ENCODE measurements at places on chromosomes 12 and 14. TPM values are rescaled to one million over a fixed set of nuclear protein-coding genes. Genes with fewer than 3 reads are reported as not detected.
A peak's percentile ranks its signal among the peaks of the same experiment; 100 is the strongest.

TMEM119 gene
- total RNA-seq = under 0.01 TPM

C12orf60 gene
- 0.27 TPM for total RNA-seq

ADCK1 gene
- 6.7 TPM for total RNA-seq

FAM181A gene
- total RNA-seq = not detected

POLE2 gene
- 11.3 TPM for total RNA-seq

FAM186B gene
- 0.27 TPM for total RNA-seq

OASL gene
- 4.6 TPM for total RNA-seq

KRT5 gene
- total RNA-seq = not detected

DRAM1 gene
- total RNA-seq = 22.4 TPM

FITM1 gene
- 2.7 TPM for total RNA-seq

NTS gene
- total RNA-seq = not detected

GDF3 gene
- not detected for total RNA-seq

ASB2 gene
- total RNA-seq = 1.1 TPM

- no peak for DNase-seq
Observed at GRCh38 chr12:9134981-9135628, 19.4 kb upstream of the A2M start.

GRCh38 chr14:68611599-68611998 lies 181.3 kb downstream of the ZFP36L1 start:
- DNase-seq = no peak

- no peak for DNase-seq
Observed at GRCh38 chr14:64899958-64900357, 14.3 kb upstream of the CHURC1 start.

DNA sequence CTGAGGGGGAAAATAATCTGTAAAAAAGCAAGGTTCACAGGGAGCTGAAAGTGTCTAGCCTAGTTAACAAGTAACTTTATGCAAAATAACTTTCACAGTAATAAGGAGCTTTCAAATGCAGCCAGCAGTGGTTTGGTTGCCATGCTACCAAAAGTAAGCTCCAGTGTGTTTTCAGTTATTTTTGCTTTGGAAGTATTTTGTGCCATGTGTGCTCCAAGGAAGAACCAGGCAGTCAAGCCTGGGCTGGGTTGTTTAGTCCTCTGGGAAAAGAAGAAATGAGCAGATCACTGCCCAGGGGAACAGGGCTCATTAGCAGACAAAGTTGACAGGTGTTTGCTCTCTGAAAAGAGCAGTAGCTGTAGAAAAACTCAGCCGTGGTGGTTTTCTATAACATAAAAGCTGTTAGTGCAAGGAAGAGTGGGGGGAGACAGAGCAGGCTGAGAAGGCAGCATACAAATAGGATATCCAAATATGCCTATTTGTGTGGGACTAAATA lies 92.8 kb upstream of the TMTC2 start:
- DNase-seq = no peak

DNA sequence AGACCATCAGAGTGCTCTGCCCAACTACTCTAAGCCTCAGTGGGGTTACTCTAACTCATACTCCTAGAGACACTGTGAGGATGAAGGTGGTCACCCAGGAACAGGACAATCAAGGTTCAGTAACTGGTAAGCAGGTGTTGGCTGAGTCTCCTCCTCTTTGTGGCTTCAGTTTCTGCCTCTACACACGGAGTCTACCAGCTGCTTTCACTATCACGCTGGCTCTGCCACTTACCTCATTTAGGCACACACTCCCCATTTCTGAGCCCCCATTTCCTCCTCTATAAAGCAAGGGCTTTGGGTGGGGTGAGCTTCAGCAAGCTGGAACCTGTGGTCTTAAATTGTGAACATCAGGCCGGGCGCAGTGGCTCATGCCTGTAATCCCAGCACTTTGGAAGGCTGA lies 7.3 kb upstream of the TCHP start:
- DNase-seq = no peak

DNA sequence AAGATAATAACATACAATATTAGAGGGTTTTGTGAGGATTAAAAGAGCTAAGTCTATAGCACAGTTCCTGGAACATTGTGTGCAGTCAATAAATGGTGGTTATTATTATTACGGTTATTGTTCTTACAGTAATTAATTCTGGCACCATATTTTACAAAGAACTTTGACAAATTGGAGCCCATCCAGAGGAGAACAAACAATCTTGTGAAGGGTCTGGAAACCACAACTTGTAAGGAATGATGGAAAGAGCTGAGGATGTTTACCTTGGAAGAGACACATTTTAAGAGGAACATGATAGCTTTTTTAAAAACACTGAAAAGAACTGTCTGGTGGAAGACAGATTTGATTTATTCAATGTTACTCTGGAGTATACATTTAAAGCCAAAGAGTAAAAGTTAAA lies 150.5 kb upstream of the KRR1 start:
- DNase-seq = no peak

- no peak for DNase-seq
Observed at GRCh38 chr12:25189656-25190055, 5.3 kb downstream of the DNAI7 start.

GRCh38 chr14:29754134-29754533 lies 173.5 kb downstream of the PRKD1 start:
- no peak for DNase-seq

- DNase-seq = no peak
Observed at GRCh38 chr14:96754162-96754844, 42.9 kb upstream of the VRK1 start.

GRCh38 chr14:78612666-78613065 lies 442.5 kb downstream of the NRXN3 start:
- DNase-seq = no peak

DNA sequence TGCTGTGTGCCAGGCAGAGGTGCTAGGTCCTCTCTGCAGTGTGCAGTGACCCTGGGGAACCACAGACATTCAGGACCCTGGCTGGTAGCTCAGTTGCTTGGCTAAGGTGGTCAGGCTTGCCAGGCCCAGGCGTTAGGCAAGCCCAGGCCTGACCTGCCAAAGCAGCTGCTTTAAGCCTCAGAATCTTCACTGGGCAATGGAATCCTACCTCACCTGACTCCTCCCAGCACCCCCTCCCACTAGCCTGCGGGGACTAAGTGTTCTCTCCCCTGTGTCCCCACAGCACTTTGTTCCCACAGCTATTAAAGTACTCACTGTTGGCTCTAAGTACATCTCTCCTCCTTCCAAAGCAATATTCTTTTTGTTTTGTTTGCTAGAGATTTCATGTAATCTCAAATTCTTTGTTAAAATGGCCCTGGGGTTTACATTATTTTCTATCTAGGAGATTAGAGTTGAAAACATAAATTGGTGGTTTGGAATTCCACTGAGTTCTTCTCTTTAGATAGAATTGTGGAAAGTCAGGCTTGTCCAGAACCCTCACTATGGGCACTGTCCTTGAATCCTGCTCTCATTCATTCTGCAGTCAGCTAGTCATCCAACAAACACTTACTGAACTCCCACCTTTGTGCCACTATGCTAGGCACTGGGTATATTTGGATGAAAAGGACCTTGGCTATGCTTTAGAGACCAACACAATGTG lies 44.4 kb downstream of the DGLUCY start:
- no peak for DNase-seq

GRCh38 chr12:14167005-14167628 lies 185.7 kb upstream of the GRIN2B start:
- DNase-seq = no peak

DNA sequence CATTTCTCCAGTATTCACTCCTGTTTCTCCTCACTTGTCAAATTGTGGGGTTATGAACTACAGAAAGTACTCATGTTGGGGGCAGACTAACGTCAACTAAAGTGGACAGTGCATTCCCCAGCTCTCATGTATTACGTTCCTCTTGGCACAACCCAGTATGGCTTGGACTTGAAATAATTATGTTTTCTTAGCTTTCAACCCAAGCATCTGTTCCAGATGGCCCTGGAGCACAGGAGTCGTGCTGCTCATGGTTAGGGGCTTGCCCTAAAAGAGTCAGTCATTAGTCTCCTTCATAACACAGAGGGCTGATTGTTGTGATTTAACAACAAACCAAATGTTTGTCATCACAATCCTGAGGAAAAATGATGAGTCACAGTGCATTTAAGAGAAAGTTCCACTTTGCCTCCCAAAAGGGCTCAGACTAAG lies 154.4 kb downstream of the RPAP3 start:
- DNase-seq = no peak

DNA sequence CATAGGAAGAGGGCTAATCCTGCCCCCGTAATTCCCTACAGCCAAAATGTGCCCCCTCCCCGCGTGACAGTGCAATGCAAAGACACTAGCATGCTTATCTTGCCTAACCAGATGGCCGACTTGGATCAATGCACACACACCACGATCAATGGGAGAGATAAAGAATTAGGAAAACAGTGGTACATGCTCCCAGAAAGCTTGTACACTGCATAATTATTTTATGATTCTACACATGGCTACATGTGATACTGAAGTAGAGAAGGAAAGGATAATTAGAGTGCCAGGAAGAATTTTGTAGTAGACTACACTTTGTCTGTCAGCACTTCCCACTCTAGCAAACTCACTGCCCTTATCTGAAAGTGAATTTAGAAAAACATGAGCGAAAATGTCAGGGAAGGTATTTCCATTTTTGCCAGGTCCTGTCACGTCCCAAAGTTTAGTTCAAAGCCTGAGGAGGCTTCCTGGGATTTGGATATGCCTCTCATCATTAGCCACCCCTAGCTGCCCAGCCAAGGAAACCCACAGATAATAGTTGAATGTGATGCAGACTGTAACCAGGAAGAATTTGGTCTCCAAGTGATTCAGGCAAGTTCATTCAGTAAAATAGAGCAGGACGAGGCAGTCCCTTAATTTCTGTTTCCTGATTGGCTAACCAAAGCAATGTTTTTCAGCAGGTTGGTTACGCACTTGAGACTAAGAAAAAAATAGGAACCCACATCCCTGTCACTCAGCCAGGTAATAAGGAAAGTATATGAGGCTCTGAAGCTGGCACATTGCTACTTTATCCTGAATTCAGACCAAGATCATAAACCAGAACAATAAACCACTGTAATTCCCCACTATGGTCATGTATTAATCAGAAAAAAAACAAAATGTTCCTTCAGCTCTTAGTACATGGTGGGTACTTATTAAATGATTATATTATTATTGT lies 199.6 kb upstream of the OTX2 start:
- no peak for DNase-seq

GRCh38 chr14:50790589-50790988 lies 40.4 kb downstream of the NIN start:
- no peak for DNase-seq

GRCh38 chr12:11885261-11886038 lies 185.3 kb upstream of the BCL2L14 start:
- no peak for DNase-seq

GRCh38 chr14:104577847-104578301 lies 1.7 kb upstream of the C14orf180 start:
- no peak for DNase-seq

- peak; percentile 32 for DNase-seq
Observed at GRCh38 chr12:128783129-128783574, 40.6 kb downstream of the SLC15A4 start.

DNA sequence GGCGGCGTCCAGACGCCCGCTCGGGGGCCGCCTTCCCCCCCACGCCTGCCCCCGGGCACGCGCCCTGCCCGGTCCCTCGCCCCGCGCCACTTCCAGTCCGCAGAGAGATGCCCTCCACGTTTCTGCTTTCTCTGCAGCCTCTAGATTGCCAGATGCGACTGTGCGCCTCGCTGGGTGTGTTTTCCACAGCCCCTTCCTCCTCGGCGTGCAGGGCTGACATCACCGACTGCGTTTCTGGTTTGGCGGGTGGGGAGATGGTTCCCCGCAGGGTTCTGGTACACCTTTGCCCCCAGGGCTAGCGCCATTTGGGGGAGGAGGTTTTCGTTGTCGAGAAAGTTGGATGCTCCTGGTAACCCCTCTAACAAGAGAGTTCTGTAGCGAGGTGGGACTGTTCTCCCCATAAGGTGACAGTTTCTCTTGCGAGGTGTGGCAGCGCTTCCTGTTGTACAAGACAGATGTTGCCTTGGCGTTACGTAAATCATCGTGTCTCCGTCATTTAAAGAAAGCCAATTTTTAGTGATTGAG lies 1.5 kb downstream of the CALM1 start:
- no peak for DNase-seq

- peak; percentile 43 for DNase-seq
Observed at GRCh38 chr12:104263580-104264358, 39.8 kb upstream of the EID3 start.

GRCh38 chr12:27453421-27453820 lies 6.9 kb downstream of the SMCO2 start:
- DNase-seq = no peak

- peak; percentile 13 for DNase-seq
Observed at GRCh38 chr12:117100251-117100650, 1.0 kb upstream of the TESC start.

DNA sequence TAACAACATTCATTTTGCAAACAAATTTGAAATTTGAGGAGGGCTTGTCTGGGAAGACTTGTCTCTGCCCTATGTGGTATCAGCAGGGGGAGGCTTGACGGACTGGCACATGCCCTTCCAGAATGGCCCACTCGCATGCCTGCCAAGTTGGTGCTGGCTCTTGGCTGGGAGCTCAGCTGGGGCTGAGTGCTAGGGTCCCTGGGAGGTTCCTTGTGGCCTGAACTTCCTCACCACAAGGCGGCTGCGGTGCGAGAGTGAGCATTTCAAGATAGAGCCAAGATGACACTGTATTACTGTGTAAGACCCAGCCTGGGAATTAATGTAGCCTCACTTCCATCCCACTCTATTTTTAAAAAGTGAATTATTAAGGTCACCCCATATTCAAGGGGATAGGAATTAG lies 271.6 kb upstream of the PLEKHG7 start:
- DNase-seq = peak; percentile 75

- DNase-seq = no peak
Observed at GRCh38 chr12:71565535-71565934, 98.1 kb downstream of the ZFC3H1 start.

DNA sequence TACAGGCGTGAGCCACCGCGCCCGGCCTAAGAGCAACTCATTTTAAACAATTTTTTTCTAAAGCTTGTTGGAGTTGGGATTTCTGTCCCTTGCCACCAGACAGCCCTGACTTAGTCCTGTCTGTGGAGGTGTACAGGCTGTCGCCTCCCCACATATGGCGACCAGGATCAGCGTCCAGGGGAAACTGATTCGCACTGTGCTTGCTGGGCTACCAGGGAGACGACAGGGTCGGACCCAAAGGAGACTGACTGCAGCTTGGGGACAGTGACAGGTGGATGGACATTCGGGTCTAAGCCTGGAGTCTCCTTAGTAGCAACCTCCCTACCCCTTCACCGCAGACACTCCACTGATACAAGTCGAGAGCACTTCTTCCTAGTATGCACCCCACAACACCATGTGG lies 40.3 kb downstream of the TRAFD1 start:
- no peak for DNase-seq

GRCh38 chr12:107607464-107608392 lies 77.9 kb upstream of the PWP1 start:
- DNase-seq = peak; percentile 74

DNA sequence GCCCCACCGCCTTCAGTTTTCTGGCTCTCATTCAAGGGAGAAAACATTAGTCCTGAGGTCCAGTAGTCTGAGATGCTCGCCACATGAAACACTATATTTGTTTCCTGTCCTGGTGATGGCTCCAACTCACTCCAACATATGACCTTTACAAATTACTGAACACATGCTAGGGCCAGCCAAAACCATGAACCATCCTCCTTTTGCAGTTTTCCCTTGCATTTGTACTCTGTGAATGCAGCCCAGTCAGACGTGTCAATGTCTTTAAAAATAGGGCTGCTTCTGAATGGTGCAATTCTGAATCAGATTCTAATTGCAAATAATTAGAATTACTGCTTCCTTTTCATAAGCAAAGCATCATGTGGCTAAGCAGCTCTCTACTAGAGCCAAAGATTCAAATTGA lies 36.0 kb downstream of the ADAMTS20 start:
- DNase-seq = no peak

- peak; percentile 30 for DNase-seq
Observed at GRCh38 chr12:26287671-26288381, 92.5 kb downstream of the SSPN start.
